CD4-positive, alpha-beta T cell treated with Interleukin-6 at 100 ng/mL for 8 hours (primary cell): ENCODE measurements at places on chromosomes 7 and 10.

DNA sequence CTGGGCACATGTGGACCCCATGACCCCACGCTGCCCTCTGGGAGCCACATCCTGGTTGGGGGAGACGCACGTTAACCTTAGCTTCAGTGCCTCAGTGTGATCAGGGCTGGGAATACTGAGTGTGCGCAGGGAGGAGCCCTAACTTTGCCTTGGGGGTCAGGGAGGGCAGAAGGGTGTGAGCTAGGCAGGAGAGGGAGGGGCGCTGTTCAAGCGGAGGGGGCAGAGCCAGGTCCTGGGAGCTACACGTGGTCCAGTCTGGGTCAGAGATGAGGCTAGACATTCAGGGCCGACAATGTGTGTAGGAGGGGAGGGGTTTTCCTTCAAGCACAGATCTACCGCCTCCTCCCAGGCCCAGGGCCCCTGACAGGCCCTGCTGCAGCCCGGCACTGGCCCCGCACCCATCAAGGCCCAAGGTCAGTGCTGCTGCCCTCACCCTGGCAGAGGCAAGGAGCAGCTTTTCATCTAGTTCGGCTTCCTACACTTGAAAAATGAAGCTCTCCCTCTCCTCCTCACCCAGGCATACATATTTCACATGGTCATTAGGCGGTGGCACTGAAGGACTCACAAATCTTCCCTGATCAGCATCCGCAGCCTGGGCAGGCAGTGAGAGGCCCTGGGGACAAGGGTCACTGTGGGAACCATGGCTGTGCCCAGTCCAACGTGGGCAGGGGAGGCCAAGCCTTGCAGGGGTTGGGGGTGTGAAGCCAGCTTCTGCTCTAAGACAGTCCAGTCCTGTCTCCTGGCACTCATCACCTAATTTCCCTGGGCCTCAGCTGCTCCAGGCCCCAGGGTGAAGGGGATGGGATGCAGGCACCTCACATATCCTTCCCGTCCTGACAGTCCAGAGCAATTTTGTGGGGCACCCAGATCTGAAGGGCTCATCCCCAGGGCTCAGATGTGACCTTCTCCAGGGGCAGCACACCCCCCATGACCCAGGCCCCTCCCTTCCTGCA is 47.3 kb downstream of the C10orf105 start:
- DNase-seq, result no peak

DNA sequence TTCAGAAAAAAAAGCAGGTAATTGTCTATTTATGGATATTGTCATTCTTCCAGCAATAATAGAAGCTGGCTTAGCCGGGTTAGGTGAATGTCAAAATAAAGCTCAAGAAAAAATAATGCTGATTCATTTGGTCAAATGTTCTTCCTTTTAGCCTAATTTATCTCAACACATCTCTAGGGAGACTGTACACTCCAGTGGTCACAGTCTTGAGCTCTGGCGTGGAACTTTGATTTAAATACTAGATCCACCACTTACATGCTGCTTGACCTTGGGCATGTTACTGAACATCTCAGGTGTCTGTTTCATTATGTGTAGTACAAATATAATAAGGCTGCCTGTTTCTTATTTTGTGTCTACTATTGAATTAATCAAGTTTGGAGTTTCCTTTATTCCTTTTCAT is 22.0 kb downstream of the PRTFDC1 start:
- no peak for DNase-seq

GRCh38 chr10:47098964-47099363 is 187.7 kb downstream of the PTPN20 start:
- DNase-seq, result no peak

GRCh38 chr7:154990964-154991540 is 11.9 kb downstream of the PAXIP1 start:
- no peak for DNase-seq

DNA sequence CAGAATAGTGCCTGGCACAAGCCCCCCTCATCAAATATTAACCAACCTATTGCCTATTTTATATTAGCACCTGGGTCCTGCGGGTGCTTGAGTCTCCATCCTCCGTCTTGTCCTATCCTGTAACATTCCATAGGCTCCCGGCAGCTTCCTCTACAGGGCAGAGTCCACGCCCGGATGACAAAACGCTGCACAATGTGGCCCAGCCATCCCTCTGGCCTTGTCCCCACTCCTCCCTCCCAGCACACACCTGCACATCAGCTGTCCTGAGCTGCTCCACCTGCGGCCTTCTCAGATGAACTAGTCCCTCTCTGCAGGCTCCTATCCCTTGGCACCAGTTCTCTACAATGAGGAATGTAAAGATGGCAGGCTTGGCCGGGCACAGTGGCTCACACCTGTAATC is 153.5 kb upstream of the PDE1C start:
- no peak for DNase-seq

DNA sequence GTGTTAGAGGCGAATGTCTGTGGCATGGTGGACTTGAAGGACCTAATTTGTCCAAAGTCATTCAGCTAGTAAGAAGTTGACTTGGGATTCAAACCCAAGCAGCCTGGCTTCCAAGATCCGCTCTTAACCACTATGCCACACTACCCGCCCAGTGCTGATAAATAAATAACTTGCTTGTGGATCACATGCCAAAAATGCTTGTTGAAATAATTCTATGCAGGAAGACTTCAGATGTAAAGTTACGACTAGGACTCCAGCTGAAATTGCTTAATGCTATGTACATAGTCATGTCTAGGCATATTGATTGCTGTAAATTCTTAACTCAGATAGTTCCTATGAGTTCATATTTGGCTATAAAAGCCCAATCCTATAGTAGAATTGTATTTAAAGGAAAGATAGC is 76.0 kb downstream of the PLXDC2 start:
- no peak for DNase-seq

DNA sequence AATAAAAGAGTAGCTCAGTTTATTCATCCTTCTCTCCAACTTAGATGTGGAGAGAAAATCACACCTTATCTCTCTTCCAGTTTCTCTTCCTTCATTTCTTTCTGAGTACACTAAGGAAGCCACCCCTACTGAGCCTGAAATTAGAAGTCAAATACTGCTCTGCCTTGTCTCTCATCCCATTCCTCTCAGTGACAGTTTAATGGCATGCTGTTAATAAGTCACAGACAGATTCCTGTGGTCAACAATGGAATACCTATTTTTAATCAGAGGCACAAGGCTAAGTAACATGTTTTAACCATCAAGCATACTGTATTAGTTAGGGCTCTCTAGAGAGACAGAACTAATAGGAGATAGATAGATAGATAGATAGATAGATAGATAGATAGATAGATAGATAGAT is 253.2 kb downstream of the HTR7 start:
- DNase-seq, result no peak
